ENCODE measurements at places on chromosomes 3 and 15.

DNA sequence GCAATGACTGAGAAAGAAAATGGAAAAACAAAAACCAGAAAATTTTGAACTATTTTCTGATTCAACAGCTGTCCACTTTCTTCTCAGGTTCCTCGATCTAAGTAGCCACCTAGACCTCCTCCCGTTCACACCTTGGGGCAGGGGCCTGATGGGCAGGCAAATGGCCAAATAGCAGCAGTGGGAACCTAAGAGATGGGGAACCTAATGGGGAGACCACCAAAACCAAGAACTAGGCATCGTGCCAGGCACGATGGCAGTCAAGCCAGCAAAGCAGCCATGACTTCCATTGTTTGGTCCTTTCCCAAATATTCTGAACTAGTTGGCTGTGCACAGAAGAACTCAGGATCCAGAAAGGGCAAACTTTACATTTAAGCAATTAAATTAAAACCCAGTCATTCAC lies 57.1 kb downstream of the CAPN7 start:
- no peak for DNase-seq

DNA sequence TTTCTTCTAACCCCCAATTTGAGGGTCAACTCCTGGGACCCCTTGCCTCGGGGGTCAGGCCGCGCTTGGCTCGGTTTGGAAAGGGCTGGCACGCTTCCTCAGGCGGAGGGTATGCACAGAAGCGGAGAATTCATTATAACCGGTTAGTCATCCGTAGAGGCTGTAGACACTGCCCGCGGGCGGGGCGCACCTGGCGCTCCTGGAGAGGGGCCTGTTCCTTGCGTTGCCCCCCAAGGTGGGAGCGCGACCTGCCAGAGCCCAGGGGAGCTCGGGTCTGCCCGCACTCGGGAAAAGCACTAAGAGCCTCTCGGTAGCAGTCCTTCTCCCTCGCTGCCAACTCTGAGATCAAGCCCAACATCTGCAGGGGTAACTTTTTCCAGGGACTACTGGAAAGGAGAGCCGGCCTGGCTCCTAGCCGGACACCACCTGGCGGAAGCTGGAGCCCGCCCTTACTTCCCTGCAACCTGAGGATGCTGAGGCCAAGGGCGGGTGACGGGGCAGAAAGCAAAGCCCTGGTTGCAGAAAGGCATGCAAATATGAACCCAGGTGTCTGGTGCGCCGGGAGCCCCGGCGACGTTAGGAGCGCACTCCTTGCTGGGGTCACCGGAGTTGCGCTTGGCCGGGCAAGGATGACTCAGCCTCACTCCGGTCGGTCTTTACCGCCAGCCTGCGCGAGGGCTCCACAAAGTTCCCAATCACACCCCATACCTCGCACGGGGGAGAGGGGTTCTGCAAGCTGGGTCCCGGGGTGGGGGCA lies 1.5 kb upstream of the CACNA2D3 start:
- no peak for DNase-seq

- DNase-seq, result no peak
Measured at GRCh38 chr3:190972840-190973270, 110.4 kb upstream of the GMNC start.

- peak; percentile 73 for DNase-seq
Measured at GRCh38 chr3:142850395-142851023, 38.4 kb downstream of the PCOLCE2 start.

- no peak for DNase-seq
Measured at GRCh38 chr3:169627789-169628188, 35.7 kb downstream of the MECOM start.

DNA sequence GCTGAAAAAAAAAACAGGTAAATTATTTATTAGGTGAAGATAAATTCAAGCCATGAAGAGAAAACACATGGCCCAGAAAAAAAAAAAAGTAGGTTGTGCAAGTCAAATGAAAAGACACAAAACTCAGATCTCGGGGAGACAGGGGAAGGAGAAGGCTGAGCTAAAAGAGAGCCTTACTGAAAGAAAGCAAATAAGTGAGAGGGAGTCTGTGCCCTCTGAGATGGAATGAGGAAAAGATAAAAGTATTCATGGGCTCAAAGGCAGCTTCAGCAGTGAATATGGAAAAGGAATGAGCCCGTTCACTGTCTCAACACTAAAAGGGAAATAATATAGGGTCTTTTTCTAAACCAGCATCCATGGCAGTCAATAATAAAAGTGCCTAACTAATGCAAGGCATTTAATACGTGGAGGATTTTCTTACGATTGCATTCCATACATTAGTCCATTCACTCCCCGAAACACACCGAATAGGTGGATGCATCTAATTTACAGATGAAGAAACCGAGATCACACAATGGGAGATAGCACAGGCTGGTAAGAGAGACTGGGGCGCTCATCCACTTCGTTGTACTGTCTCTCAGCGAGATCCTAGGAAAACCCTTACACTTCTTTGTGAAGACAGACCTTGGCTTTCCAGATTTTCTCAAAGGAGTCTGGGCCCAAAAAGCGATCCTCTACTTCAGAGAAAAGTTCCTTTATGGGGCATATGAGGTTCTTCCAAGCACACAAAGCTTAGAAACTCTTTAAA lies 1.1 kb downstream of the TFDP2 start:
- no peak for DNase-seq

GRCh38 chr3:141412936-141413354 lies 44.6 kb downstream of the ZBTB38 start:
- no peak for DNase-seq

GRCh38 chr3:71441925-71442651 lies 141.4 kb downstream of the FOXP1 start:
- DNase-seq, result no peak

DNA sequence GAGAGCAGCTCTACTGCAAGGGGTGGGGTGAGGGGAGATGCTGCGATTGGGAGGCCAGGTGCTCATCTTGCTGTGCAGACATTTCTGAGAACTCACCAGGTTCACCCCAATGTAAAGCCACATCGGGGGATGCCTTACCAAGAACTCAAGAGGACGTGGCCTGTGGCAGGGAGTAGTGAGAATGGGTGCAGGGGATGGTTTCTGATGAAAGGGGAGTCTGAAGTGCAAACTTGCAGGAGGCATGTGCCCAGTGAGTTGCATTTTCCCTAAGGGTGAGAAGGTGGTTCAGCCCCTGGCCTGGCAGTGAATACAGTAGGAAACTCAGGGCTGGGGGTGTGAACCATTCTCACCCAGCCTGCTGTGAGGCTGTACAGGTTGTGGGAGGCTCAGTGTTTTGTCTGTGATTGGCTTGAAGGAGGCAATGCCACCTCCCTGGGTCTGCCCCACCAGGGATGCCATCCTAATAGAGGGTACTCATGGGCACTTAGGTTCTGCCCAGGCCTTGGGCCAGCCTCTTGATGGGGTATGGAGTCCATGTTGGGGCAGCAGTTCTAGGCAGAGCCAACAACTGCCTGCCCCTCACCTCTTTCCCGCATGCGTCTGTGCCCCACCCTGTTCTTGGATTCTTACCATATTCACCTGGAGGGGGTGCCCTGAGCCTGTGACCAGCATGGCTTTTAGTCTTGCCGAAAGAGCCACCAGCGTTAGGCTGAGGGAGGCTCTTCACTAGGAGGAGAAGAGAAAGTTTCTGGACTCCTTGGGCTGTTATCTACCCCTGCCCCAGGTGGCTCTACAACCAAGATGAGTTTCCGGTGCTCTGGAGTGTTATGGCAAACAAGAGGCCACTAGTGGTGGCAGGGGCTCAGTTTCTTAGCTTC lies 4.5 kb downstream of the HEMK1 start:
- DNase-seq, result no peak

DNA sequence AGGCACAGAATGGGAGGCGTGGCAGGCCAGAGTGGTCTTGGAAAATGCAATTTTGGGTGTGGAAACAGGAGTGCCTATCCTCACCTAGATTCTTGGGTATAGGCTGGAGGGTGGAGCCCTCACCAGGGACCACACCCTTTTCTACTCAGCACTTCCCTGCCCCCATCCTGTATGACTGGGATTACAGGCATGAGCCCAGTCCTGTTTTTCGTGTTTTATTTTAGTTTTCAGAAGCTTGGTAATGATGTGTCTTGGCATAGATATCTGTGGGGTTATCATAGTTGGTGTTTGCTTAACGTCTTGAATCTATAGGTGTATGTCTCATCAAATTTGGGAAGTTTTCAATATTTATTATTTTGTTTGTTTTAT lies 248.7 kb upstream of the CBLB start:
- no peak for DNase-seq

DNA sequence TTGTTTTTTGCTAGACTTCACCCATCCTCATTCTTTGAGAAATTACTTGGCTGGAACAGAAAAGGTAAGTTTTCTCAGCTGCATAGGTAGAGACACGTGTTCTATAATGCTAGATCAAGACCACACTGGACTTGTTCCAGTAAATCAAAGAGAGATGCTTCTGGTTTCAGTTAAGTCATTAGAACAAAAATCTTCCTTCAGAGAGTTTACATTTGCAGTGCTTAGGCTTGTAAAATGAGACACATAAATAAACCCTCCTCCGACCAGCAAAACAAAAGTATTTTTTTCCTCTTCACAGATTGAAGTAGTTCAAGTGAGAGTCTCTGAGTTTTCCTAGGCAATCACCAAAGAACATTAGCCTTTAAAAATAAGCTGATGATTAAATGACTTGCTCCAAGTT lies 87.3 kb upstream of the PROK2 start:
- DNase-seq, result no peak

DNA sequence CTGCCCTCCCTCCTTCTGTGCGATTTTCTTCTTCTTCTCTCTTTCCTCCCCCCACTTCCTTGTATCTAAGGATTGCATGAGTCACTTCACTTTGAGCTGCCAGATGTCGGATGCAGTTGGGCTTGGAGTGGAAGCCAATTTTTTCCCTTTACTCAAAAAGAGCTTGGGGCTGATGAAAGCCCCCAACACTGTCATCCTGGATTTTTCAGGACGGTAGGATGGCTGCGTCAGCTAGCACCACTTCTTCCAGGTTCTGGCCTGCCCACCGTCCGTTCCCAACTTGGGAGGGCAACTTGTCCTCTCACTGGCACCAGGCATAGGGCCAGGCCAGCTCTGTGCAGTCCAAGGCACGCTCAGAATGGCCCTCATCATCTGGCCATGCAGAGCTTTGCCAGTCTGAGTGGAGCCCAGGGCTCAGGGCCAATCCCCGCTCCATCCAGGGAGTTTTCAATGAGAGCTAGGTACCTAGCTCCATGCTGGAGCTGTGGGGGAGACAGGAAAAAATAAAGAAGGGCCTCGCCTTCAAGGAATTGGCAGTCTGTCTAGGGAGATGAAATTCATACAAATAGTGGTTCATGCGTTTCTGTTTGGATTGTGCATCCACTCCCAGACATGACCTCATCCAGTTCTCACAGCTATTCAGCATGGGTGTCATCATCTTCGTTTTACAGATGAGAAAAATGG lies 47.7 kb upstream of the INSYN1 start:
- no peak for DNase-seq

GRCh38 chr15:93372865-93373223 lies 283.8 kb upstream of the RGMA start:
- DNase-seq, result no peak

- no peak for DNase-seq
Measured at GRCh38 chr3:133478624-133479023, 78.8 kb downstream of the BFSP2 start.

- DNase-seq, result no peak
Measured at GRCh38 chr3:42061025-42061712, 30.0 kb upstream of the TRAK1 start.

DNA sequence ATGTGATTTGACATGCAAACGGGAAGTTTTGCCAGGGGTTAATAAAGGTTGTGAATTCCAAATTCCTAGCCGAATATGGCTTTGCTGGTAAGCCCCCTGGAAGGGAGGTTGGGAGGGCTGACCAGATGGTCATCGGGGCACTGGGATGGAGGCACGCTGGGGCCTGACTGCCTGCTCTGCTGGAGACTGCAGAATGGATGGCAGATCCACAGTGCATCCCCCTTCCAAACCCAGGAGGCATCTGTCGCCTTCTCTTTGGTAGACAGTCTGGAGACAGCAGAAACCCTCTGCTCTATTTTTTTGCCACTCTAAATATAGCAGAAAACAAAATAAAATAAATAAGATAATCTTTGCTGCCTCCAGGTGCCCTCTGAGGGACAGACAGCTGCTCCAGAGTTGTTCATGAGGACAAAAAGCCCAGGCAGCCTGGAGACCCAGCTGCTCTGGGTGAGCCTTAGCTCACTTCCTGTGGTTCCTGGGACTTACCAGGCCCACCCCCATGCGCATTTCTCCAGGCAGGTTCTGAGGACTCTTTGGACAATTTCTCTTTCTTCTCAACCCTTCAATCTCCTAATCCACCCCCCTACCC lies 6.1 kb upstream of the SPTBN5 start:
- peak; percentile 48 for DNase-seq

All from NCI-H2171 (cell line).